ENCODE measurements at places on chromosomes 1 and 21.

GRCh38 chr1:247211339-247211738 lies 39.5 kb upstream of the ZNF124 start:
- no peak for DNase-seq

GRCh38 chr1:76607717-76608116 lies 259.6 kb upstream of the ST6GALNAC5 start:
- DNase-seq, result no peak

GRCh38 chr1:23869051-23869450 lies 961 bp upstream of the FUCA1 start:
- DNase-seq, result peak; percentile 92

GRCh38 chr1:28104866-28105467 lies 16.6 kb upstream of the EYA3 start:
- peak; percentile 27 for DNase-seq

DNA sequence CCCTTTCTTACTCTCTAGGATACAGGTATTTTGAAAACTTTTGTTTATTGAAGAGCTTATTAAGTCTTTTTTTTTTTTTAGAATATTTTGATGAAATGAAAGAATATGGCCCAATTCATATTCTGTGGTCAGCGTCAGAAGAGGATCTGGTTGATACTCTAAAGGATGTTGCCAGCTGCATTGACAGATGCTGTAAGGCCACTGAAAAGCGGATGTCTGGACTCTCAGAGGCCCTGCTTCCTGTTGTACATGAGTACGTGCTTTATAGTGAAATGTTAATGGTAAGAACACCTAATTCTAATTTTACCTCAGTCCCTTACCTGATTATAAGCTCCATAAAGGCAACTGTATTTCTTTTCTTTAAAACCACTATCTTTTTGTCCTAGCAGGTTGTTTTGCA lies 37.1 kb downstream of the SNX7 start:
- DNase-seq, result no peak

GRCh38 chr1:242569867-242570266 lies 45.4 kb upstream of the PLD5 start:
- no peak for DNase-seq

DNA sequence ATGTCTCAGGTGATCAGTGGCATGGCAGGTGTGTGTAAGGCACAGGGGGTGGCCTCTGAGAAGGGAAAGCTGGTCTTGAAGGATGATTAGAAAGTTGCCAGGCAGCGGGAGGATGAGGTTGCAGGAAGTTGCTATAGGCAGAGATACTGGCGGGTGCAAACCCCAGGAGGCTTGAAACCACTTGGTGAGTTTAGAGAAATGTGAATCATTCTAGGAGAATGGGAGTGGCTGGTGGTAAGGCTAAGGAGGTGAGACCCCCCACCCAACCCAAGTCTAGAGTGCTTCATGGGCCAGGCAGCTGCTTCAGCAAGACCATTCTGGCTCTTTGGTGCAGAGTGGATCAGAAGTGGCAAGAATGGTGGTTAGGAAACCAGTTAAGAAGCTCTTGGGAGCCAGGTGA lies 9.0 kb downstream of the SH2D2A start:
- DNase-seq, result no peak

DNA sequence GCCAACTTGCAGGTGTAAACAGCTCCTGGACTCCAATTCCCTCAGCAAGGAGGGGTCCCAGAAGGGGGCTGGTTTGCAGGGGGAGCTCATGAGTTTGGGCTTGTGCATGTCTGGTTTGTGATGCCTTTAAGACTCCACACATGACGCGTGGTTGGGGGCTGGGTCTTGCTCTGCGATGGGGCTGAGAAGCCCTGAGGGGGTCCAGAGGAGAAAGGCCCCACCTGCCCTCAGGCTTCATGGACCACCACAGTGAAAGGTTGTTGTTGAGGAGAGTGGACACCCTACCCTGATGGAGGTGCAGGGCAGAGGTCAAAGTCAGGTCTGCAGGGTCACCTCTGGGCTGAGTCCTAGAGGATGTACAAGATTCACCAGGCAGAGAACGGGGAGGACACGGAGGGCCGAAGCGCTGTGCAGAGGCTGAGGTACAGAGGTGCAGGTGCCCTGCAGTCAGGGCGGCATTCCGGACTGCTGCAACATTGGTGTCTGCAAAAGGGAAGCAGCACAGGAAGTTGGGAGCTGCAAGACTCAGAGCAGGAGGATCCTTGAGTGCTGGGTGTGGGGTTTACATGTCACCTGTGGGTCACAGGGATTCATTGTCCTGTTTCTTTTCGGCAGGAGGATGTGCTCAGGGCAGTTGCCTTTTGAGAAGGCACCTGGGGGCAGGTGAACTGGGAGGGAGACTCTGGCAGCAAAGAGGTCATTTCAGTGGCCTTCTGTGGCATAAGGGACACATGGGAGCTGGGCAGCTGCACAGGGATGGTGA lies 399.4 kb downstream of the PTPRU start:
- DNase-seq, result no peak

DNA sequence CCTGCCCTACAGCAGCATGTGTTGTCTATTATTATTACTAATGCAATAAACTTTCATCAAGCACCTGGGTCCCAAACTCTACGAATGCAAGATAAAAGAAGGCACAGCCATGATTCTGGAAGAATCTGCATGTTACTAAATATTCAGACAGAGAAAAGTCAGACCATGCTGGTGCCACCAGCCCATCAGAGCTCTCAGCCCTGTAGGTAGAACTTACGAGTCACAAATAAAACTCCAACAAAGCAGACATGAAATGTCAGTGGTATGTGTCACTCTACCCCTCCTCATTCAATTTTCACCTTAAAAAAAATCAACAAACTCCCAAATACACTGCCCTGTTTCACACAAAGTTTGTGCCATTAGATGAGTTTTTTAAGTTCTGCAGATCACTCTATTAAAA lies 62.4 kb upstream of the TIAM1 start:
- no peak for DNase-seq

GRCh38 chr1:203390298-203390697 lies 39.4 kb upstream of the FMOD start:
- DNase-seq, result peak; percentile 58

DNA sequence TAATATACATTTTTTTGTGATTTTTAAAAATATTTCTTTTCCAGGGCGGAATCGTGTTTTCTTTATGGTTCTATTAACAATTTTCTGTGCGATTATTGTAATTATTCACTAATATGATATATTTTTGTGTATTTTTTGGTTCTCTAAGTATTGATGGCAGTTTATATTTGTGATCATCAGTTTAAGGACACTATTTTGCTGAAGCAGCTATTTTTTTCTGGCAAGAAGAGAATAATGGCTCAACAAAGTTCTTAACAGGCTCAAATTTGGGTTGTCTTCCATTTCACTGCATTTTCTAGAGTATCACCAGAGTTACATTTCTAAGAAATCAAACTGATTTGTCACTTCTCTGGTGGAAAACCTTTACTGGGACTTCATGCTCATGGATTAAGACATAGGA lies 178.4 kb downstream of the HS2ST1 start:
- DNase-seq, result no peak

DNA sequence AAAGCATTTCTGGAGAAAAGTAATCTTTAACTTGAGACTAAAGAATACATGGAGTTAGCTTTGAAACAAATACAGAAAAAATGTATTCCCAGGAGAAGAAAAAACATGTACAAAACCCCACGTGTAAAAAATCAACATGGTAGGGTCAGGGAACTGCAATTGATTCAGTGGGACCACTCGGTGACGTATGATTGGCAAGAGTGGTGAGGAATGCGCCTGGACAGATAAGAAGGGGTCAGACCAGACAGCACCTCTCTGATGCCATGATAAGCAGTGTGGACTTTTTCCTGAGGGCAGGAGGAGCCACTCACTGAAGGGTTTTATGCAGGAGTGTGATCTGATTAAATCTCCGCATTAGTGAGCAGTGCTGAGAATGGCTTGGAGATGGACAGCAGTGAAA lies 142.5 kb downstream of the DAB1 start:
- DNase-seq, result no peak

GRCh38 chr1:108716437-108717230 lies 3.9 kb downstream of the FNDC7 start:
- DNase-seq, result no peak

- DNase-seq, result no peak
Measured at GRCh38 chr1:232123775-232124659, 497.4 kb downstream of the DISC1 start.

DNA sequence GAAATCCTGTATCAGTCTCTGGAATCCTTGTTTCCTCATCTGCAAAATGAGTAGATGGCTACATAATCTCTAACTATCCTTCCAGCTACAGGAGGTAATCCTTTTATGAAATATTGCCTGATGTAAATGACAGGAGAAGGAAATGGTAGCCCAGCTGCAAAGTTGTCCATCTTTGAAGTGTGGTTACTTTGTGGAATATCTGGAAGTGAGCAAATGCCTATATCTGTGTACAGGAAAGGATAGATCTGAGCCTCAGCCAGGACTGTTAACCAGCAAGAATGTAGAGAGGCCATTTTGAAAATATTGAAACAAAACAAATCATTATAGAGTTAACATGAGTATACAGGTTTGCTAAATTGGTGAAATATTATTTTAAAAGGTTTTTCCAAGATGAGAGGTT lies 74.8 kb upstream of the BMP8A start:
- no peak for DNase-seq

- DNase-seq, result peak; percentile 48
Measured at GRCh38 chr1:27727126-27727525, 1.4 kb downstream of the FAM76A start.

DNA sequence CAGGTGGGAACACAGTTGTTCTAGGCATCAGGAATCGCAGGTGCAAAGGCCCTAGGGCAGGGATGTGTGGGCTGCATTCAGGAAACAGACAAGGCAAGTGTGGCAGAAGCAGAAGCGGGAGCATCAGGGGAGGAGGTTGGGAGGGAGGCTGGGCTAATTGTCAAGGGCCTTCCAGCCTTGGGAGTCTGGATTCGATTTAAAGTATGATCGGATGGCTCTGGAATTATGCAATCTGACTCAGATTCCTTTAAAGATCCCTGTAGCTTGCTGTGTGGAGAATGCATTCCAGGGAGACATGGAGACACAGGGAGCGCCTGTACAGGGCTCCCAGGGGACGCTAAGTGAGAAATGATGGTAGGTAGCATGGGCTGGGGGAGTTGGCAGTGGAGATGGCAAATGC lies 86.5 kb downstream of the LACTBL1 start:
- no peak for DNase-seq

GRCh38 chr1:154406886-154407197 lies 1.7 kb downstream of the IL6R start:
- DNase-seq, result no peak

GRCh38 chr1:156357977-156358376 lies 11.0 kb upstream of the RHBG start:
- DNase-seq, result no peak

DNA sequence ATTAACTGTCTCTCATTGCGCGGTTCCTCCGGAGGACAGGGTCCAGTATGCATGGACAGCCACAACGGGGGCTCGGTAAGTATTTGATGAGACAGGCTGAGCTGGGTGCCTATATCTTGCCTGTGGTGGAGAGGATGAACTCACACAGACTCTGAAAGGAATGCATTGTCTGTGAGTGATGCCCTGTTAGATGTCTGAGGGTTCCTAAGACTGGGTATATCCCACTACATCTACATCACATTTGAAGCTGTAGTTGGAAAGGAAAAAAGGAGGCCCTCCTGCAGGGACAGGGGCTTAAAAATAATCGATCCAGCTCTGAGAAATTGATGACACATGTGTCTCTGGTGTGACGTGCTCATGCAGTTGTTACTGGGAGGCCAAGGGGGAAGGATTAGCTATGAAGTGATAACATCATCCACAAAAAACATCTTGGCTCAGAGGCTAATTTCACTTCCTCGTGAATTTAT lies 1.9 kb downstream of the ADARB1 start:
- DNase-seq, result no peak

DNA sequence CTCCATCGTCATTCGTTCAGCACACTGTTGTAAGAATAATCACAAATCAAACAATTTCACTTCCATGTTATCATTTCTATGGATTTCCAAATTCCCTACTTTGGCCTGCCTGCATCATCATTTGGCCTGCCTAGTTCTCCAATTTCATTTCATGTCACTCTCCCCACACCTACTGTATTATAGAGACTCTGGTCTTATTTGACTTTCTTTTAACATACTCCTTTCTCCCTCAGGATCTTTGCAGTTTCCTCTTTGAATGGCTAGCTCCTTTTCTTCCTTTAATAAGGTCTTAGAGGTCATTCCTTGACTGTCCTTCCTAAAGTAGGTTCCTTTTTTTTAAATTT lies 36.3 kb upstream of the PODN start:
- no peak for DNase-seq
